Activated naive CD4-positive, alpha-beta T cell treated with anti-CD3 and anti-CD28 coated beads for 36 hours (primary cell): ENCODE measurements at places on chromosomes 16 and 17. TPM values are rescaled to one million over a fixed set of nuclear protein-coding genes. Genes with fewer than 3 reads are reported as not detected.

DNA sequence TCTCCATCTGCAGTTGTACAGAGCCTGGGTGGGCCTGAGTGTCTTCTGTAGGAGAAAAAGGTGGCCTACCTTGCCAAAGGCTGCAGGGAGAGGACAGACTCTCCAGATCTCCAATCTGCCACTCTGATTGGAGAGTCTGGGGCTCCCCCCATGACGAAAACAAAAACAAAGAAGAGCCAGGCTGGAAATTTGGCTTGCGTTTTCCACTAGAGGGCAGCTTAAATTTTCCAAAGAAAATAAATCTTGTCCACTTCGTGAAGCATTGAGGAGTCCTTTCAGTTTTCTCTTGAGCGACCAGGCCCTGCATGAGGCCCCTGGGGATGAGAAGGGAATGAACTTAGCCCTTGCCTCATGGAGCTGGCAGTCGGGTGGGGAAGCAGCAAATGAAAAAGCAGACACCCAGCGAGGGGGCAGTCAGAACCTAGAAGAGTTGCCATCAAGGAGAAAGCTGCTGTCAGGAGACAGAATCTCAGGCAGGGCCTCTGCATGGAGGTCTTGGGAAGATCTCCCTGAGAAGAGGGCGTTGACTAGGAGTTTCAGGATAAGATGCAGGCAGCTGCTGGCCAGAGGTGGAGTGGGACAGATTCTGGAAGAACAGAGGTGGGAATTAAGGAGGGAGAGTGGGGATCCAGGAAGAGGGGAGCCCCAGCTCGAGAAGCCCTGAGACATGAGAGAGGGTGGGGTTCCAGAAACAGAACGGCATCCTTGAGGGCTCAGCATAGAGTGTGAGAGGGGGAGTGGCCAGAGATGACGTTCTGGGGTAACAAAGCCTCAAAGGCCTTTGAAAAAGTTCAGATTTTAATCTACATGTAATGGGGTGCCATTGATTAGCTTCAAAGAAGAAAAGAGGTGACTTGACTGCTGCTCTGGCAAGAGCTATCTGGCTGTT lies 8.4 kb upstream of the SHCBP1 start:
- DNase-seq = no peak

DNA sequence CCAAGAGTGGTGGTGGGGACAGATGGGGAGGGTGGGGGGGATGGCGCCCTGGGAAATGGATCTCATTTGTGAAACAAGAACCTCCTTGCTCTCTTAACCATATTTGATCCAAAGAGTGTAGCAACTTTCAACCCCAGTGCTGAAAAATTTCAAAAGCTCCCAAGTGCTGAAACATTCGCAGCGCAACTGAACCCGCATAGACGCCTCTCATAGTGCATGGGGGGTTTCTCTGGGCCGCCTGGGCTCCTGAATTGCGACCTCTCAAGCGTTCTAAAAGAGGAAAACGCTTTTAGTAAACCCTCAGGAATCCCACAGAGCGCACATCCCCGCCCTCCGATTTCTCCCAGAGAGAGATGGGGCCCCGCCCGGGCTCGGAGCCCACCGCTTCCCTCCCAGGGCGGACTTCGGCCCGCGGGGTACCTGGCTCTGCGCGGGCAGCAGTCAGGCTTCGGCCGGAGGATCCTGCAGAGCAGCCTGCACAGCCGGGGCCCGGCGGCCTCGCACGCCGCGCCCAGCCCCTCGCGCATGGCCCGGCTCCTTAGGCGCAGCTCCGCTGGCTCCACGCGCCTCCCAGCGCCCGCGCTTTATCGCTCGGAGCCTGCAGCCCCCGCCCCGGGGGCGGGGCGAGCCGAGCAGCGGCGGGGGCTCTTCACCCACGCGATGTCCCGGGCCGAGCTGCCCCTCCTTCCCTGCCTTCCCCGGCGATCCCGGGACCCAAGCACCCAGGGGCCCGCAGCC lies 7.0 kb downstream of the NOS2 start:
- DNase-seq = no peak

DNA sequence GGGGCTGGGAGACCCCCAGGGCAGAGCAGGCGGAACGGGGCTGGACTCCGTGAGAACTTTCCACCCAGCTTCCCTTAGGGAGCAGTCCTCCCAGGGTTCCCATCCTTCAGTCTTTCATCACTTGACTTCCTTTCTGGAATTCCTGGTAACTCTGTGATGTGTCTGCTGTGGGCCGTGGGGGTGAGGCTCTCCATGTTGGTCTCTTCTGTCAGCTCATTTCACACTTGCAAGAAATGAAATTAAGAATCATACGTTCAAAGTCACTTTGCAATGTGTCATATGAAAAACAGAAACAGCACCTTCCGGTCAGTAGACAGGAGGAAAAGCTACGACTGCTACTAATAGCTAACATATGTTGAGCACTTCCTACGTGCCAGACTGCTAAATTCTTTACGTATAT lies 5.4 kb upstream of the BBS2 start:
- no peak for DNase-seq

GRCh38 chr17:78555746-78556401 lies 21.3 kb downstream of the DNAH17 start:
- no peak for DNase-seq

DNA sequence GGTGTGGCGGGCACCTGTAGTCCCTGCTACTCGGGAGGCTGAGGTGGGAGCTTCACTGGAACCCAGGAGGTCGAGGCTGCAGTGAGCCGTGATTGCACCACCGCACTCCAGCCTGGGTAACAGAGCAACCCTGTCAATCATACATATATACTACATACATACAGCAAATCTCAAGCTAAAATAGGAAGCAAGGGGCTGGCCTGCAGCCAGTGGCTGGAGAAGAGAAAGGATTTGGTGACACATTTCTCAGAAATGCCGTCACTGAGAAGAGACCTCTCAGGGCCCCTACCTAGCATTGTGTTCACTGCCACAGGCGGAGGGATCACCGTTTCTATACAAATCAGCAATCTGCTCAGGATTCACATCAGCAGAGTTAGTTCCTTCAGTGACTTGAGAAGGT lies 16.9 kb downstream of the NARF start:
- DNase-seq = no peak

DNA sequence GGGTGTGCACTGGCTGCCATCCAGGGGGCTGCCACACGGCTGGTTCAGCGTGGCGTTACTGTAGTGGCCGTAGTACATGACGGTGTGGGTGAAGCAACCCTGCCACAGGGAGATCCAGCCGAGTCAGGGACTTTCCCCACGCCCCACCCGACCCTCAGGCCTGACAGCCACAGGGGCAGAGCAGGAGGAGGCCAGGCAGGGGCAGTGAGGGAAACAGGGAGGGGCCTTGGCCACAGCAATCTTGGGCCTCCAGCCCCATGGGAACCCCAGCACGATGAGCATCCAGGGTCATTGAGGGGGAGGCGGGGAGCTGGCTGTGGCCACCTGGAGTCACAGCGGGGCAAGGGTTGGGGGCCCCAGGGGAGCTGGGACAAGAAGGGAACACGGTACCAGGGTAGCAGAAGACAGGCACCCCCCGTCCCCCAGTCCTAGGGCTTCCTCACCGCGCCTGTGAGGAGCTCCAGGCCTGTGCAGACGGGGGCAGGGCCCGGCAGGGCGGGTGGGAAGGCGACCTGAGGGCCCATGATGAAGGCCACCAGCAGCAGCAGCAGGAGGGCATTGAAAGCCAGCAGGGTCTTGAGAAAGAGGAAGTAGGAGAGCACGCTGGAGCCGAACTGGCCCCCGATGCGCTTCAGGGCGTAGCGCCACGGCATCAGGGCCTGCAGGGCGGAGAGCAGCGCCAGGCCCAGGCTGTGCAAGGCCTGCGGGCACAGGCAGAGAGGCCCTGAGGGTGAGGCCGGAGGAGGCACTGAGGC lies 4.3 kb downstream of the TMC6 start:
- peak; percentile 18 for DNase-seq

GRCh38 chr17:50779747-50780353 lies 12.5 kb upstream of the ANKRD40CL start:
- no peak for DNase-seq

- no peak for DNase-seq
Observed at GRCh38 chr16:77234611-77235010, 35.4 kb downstream of the SYCE1L start.

The TP53TG3C gene
- not detected for total RNA-seq
